ENCODE measurements at places on chromosomes 3 and 15.

GRCh38 chr3:133506215-133506901, 67.1 kb upstream of the CDV3 start:
- no peak for DNase-seq

DNA sequence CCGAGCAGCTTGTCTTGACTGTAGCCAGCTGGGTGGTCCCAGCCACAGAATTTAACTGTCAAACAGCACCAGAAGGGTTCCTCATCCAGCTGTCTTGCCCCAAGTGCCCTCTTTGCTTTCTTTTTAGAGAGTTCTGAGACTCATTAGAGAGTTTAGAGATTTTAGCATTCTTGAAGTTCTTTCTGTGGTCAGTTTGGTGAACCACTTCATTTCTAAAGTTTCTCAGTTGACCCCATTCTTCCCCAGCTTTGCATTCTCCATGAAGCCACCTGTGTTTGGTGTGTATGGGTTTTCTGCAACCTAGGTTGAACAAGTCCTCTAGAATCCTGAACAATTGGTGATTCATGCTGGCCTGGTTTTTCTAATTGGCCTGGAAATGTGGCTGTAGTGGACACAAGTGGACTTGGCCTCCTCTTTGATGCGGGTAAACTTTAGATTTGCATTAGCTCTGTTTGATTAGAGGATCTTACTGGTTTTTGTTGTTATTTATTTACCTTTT, 33.7 kb downstream of the FLNB start:
- no peak for DNase-seq

GRCh38 chr3:172726380-172726779, 15.5 kb upstream of the NCEH1 start:
- DNase-seq: no peak

DNA sequence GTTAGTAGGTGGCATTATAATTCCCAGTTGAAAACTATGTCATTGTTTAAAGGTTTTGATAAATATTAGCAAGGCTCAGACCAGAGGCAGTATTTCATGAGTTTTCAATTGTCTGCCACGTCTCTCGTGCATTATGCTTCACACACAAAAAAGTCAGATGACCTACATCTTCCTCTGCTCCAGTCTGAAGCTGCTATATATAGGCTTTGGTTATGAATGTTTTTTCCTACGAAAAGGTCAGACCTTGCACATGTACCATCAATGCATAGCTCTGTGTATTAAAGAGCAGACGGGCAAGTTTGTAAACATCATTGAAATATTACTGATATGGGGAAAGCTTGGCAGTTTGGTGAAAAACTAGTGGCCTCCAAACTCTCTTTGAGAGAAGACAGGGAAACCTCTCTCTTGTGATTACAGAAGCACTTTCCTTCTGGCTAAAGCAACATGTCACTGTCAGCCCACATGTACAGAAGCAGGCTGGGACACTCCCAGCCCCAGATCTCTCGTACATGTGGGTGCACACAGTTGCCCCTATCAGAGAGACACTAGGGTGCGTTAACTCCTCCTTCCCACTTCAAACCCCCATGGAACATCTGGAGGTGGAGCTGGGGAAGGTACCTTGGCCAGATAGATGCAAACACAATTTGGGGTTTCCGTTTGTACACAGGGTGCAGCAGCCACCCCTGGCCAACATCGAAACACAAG, 184.0 kb upstream of the BCL6 start:
- no peak for DNase-seq

DNA sequence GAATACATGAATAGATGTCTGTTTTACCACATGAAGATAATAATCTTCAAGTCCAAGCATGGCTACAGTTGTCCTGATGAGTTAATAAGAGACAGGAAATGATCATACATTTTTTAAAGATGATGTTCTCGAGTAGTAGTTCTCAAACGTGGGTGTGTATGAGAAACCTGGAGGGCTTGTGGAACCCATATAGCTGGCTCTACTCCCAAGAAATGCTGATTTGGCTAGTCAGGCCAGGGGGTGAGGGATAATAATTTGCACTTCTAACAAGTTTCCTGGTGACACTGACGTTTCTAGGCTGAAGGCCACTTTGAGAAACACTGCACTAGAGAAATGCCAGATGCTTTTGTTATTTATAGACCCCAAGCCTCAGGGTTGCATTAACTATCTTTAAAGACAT, 37.0 kb downstream of the ROPN1B start:
- DNase-seq: no peak

GRCh38 chr15:101533371-101534140, 44.0 kb upstream of the PCSK6 start:
- DNase-seq: no peak

DNA sequence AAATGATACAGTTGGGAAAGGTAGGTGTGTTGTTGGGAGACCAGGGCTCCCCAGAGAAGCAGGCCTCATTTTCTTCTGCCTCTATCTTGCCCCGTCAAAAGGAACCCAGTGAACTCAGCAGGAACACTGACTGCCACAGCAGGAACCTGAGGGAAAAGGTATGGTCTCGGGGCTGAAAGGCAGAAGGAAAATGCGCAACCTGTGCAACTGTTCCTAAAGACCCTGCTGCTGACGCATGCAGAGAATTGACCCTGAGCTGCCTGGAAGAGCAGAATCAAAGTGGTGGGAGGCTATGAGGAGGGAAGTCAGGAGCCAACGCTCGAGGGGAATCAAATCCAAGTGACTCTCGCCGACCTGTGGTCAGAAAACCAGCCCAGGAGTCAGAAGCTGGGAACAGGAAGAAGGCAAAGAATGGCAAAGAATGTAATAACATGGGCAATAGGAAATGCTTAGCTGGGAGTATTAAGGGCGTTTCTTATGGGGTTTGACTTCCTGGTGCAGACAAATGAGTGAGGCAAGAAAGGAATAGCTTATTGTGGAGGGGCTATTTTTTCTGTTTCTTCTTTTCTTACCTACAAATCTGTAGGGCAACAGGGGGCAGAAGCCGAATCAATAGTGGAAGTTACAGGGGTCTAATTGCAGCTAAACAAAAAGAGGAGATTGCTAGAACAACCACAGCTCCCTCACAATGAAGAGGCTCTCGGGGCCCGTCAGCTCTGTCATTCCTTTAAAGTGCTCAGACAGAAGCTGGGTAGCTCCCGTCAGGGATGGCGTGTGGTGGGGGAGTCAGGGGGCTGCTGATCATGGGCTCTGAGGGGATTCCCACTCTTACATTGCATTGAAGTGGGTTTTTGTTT, 65.4 kb upstream of the DLG1 start:
- DNase-seq: no peak

GRCh38 chr3:31142139-31142538, 247.7 kb upstream of the GADL1 start:
- DNase-seq: peak; percentile 4

GRCh38 chr3:4517643-4518311, 24.6 kb downstream of the ITPR1 start:
- no peak for DNase-seq

GRCh38 chr3:112653881-112654300, 12.9 kb upstream of the CCDC80 start:
- DNase-seq: no peak

GRCh38 chr3:183298701-183299153, 45.7 kb downstream of the B3GNT5 start:
- peak; percentile 74 for DNase-seq

- DNase-seq: no peak
Observed at GRCh38 chr3:107384907-107385306, 7.7 kb downstream of the CCDC54 start.

GRCh38 chr15:34241376-34242330, 16.8 kb downstream of the EMC4 start:
- peak; percentile 0 for DNase-seq

DNA sequence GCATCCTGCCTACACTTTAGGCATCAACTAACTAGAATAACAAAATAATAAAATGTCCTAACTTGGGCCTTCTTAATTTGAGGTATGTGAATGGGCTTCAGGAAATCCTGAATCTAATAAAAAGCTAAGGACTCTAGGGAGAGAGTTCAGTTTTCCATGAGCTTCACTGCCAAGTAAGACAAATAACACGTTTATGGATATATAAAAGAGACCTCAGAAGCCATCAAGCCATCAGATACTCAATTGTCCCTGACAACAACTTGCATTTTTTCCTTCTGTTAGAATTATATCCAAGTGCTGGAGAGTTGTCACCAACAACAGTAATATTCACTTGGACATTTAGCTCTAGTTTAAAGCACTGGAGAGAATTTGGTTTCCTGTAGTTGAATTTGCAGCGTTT, 102.4 kb upstream of the IGSF10 start:
- DNase-seq: no peak

GRCh38 chr3:24831221-24831620, 336.6 kb upstream of the THRB start:
- no peak for DNase-seq

GRCh38 chr3:111159391-111159790, 87.8 kb downstream of the NECTIN3 start:
- no peak for DNase-seq

DNA sequence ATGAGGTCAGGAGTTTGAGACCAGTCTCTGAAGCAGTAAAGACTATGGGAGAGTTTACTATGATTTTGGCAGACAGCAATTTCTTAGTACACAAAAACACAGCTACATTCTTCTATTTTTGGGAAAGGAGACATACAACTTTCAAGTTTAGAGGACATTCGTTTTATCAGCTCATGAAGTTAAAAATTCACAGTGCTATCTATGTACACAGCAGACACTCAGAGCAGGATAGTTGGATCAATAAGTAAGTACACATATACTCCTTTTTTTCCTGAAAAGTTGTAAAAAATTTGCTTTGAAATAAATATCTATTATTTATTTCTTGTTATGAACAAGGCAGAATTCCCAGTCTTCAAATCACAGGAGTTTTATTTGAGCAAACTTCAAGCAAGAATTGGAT, 159.7 kb downstream of the SERPINI1 start:
- DNase-seq: no peak

DNA sequence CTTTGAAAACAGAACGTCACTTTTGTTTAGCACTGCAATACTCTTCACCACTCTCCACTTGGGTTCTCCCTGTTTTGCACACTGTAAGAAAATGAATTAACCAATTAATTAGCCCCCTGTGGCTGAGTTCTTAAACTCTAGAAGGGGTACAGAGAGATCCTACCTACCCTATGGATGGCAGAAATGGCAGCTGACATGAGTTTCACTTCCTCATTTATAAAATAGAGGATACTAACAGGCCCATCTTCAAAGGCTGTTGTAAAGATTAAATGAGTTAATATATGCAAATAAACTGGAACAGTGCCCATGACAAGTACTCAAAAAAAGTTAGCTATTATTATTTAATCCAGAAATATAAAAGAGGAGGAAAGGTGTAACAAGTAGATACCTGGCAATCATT, 36.9 kb downstream of the SUCLG2 start:
- no peak for DNase-seq

GRCh38 chr3:15436246-15436645, 8.8 kb downstream of the EAF1 start:
- DNase-seq: no peak

- no peak for DNase-seq
Observed at GRCh38 chr15:49168016-49168415, 2.0 kb upstream of the GALK2 start.

GRCh38 chr3:40262331-40262730, 47.2 kb upstream of the EIF1B start:
- DNase-seq: no peak

DNA sequence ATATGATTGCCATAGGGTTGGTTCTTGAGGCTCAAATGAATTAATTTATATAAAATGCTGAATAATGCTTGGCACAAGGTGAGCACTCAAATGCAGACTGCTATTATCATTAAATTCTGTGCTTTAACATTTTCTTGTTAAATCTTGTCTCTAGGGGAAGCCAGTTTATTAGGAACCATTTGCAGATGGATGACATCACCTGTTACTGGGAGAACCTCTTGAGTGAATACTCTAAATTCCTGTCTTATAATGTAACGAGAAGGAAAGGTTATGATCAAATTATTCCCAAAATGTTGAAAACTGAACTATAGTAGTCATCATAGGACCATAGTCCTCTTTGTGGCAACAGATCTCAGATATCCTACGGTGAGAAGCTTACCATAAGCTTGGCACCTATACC, 6.2 kb upstream of the TIMMDC1 start:
- DNase-seq: no peak

- DNase-seq: no peak
Observed at GRCh38 chr15:31526916-31527690, 200.5 kb downstream of the KLF13 start.

- DNase-seq: peak; percentile 99
Observed at GRCh38 chr3:171741377-171741776, 68.9 kb downstream of the PLD1 start.

DNA sequence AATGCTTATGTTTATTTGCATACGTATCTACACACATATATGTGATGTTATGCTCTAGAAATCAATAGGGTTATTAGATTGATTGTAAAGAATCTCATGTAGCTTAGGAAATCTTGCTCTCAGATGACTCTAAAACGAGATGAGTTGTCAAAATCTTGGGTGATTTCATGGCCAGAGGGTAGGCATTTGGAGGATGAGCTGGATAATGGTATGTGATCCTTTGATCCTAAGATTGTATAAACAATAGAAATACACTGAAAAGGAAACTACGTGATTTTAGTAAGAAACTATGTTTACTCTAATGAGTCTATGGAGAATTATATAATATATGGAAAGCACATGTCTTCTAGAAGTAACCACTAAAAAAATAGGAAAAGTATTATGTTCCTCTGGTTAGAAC, 676.6 kb downstream of the NSUN3 start:
- no peak for DNase-seq

DNA sequence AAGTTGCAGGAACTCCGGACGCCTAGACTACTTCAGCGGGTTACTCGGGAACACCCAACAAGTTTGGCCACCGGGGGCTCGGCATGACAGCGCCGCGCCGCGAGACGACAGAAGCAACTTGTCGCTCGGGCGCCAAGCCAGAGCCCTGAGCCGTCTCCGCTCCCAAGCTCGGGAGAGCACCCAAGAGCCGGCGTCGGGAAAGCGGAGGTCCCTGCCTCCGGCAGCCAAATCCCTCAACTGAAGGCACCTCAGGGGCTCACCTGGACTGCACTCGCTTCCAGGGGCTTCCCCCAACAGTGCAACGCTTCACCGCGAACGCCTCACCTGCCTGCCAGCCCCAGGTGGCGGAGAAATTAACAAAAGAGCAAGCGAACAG, 640 bp downstream of the MB21D2 start:
- no peak for DNase-seq

GRCh38 chr3:170083343-170083742, 45.5 kb downstream of the GPR160 start:
- no peak for DNase-seq

DNA sequence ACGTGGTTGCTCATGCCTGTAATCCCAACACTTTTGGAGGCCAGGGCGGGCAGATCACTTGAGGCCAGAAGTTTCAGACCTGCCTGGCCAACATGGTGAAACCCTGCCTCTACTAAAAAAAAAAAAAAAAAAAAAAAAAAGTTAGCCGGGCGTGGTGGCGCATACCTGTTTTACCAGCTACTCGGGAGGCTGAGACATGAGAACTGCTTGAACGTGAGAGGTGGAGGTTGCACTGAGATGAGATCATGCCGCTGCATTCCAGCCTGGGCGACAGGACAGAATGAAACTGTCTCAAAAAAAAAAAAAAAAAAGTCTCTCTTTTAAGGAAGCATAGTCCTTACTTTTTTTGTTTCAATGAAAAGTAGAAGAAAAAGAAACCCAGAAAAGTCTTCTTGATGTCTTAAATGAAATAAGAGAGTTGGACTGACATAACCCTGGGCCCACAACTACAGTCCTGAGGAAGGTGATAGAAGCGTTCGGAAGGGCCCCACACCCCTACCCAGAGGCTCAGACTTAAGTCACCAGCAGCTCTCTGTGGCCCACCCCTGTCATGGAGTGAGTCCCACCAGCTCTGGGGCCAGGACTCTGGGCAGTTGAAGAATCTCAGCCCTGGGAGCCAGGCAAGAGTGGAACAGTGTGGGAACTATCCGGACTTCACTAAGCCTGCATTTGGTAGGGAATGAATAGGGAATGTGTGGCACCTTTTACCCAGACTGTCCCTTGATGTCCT, 2.6 kb downstream of the NME9 start:
- no peak for DNase-seq
